Activated CD4-positive, alpha-beta T cell treated with anti-CD3 and anti-CD28 coated beads for 24 hours (primary cell): ENCODE measurements at places on chromosomes 12 and 14.

DNA sequence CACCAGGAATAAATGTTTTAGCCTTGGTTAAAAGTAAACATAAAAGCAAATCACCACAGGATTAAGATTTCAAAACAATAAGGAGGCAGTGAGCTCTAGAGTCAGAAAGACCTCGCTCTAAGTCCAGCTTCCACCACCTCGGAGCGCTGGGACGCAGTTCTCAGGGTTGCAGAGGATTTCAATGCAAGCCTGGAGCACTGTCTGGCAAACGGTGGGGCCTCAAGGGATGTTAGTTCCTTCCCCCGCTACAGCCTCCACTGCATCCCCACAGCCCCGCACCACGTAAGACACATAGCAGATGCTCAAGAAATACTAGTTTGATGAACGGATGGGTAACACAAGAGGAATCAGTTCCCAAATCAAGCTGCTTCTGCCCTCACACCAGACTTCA is 39.3 kb upstream of the TMCC3 start:
- DNase-seq, result no peak

- DNase-seq, result no peak
These were observed 28.2 kb downstream of the CACNA2D4 start for GRCh38 chr12:1890119-1890703.

GRCh38 chr12:128879898-128880764 is 26.9 kb downstream of the GLT1D1 start:
- DNase-seq, result no peak

GRCh38 chr12:89789862-89790261 is 81.2 kb upstream of the ATP2B1 start:
- no peak for DNase-seq

DNA sequence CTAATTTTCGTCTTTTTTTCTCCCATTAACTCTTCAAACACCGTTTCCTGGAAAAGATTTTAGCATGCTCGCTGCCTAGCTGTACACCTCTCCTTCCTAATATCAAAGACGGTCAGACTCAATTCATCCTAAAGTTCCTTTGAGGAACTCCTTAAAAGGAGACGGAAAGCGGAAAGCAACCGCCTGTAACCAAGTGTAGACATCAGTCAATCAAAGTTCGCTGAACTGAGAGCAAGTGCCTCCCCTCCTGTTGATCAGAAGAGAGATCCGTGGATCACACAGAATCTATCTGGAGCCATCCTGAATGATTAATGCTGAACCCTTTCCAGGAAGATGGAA is 412 bp upstream of the TEP1 start:
- DNase-seq, result no peak

- no peak for DNase-seq
These were observed 97.2 kb upstream of the TMTC1 start for GRCh38 chr12:29880987-29881386.

DNA sequence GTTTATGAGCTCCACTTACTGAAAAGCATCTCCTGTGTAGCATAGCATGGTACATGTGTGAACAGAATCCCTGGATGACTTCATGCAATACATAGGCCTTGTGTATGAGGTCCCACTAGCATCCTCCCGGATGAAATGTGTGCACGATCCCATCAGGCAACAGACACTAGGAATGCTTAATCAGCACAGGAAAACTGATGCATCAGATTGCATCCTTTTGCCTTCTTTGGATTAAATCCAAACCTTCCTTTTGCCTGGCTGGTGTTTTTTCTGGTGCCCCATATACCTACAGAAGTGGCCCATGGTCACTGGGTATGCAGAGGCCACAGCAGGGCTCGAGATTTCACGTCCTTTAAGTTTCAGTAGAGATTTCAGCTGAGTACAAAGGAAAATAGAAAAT is 120.9 kb upstream of the COCH start:
- DNase-seq, result no peak

DNA sequence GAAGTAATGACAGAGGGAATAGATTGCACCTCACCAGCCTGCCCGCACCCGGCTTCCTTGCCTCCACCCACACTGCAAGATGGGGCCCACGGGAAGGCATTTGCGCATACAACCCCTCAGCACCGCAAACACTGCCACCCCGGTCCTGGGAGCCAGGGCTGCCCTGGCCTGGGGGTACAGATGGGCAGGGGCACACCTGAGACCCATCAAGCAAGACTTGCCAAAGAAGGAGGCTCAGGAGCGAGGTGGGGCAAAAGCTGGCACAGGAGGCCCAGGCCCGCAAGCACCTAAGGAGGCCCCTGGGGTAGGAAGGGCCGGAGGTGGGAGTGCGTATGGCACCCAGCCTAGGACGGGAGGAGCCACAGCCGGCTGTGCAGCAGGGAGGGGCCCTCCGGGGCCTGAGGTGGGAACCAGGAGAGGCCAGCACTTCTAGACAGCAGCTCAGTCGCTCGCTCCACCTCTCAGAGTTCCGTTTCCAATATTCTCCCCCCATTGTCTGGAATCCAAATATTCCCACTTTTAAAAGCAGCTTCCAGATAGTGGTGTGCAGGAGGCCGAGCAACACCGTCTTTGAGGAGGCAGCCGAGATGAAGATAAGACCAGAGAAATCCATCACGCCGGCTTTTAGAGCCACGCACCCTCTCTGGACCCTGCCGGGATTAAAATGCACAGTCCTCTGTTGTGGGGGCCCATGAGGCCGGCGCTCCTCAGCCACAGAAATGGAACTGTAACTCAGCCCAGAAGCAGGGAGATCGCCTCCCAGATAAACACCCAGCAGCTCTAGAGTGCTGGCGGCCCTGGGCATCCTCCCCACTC is 12.2 kb upstream of the C14orf180 start:
- no peak for DNase-seq

GRCh38 chr12:116896411-116896924 is 14.3 kb upstream of the FBXW8 start:
- DNase-seq, result no peak

DNA sequence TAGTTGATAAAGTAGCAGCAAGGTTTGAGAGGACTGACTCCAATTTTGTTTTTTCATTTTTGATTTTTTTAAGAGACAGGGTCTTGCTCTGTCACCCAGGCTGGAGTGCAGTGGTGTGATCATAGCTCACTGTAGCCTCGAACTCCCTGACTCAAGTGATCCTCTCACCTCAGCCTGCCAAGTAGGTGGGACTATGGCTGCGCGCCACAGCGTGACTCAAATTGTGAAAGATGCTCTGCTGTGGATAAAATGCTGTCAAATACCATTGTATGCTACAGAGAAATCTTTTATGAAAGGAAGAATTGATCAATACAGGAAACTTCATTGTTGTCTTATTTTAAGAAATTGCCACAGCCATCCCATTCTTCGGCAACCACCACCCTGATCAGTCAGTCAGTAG is 48.3 kb downstream of the SCN8A start:
- DNase-seq, result no peak

DNA sequence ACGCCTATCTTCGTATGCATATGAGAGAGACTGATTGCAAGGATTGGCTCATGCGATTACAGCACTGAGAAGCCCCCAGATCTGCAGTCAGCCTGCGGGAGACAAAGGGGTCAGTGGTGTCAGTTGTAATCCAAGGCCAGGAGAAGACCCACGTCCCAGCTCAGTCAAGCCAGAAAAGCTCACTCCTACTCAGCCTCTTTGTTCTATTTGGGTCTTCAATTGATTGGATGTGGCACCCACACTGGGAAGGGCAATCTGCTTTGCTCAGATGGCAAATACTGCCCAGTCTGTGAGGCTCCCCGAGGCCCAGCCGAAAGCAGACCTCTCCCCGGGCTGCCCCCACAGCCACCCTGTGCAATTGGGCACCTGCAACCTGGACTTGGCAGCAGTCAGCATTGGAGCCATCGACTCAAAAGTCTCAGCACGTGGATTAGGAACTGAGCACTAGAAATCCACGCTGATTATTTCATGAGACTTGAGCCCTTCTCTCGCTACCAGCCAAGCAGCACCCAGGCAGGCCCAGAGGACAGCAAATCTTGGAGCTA is 39.6 kb upstream of the TMEM179 start:
- DNase-seq, result no peak

DNA sequence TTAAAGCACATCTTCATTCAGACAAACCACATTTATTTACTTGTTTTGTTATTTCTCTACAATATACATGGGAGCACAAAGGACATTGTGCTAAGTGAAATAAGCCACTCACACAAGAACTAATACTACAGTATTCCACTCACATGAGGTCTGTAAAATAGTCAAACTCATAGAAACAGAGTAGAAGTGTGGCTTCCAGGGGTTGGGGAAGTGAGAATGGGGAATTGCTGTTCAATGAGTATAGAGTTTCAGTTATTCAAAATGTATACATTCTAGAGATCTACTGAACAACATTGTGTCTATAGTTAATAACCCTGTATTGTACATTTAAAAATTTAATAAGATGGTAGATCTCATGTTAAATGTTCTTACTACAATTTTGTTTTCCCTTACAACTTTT is 88.8 kb downstream of the ATXN7L3B start:
- no peak for DNase-seq

DNA sequence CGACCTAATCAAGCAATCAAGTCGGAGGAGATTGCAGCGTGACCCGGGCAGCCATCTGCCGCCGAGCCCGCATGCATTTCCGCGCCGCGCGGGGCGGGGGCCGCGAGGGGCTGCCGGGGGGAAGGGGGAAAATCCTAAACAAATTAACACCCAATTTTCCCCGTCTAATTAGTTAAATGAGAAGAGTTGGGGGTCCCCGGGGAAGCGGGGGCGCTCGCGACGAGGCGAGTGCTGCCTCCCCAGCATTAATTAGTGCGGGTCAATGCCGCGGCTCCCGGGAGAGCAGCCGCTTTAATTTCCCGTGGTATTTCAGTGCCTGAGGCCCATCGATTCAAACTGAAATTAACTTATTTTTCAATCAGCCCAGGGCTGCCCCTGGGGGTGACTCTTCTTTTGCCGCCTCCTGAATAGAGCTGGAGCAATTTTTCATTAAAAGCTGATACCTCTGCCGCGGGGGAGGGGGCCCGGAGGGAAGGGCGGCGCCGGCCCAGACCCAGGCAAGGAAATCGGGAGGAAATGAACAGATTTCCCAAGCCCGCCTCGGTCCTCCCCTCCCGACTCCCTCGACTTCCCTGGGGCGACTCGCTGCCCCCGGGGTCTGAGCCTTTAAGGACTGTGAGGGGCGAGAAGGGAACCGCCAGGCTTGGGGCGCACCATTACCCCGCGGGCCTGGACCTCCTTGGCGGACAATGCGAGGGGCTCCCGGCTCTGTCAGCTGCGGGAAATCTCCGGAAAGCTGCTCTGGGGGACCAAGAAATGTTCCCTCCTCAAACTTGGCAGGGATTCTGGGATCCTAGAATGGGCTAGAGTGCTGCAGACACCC is 18.9 kb downstream of the VSX2 start:
- DNase-seq, result no peak

- no peak for DNase-seq
These were observed 32.8 kb downstream of the DGLUCY start for GRCh38 chr14:91146661-91147060.

GRCh38 chr14:100645196-100645981 is 58.2 kb upstream of the BEGAIN start:
- DNase-seq, result peak; percentile 91

DNA sequence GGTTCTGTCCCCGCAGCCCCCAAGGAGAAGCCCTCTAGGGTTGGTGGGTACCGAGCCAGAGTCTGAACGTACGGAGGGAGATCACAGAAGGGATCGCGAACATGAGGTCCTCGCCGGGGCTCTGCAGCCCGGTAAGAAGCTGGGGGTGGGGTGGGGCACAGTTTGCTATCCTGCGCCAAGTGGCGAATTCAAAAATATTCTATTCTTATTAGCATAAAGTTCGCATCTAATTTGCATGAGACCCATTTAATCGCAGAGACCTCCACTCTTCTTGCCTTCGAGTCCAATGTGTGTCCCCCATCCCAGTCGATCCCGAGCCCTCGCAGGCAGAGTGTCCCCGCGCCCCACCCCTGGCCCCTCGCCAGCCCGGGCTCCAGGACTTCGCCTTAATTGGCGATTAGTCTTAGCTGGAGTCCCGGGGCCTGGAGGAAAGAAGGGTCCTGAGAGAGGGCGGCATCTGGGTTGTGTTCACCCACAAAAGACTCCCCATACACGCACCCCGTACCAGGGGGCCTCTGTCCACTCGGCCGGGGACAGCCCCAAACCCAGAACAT is 604 bp upstream of the ARHGEF25 start:
- DNase-seq, result no peak

- DNase-seq, result no peak
These were observed 2.1 kb upstream of the BLOC1S1 start for GRCh38 chr12:55713721-55714120.

GRCh38 chr12:93300611-93301021 is 77.1 kb upstream of the NUDT4 start:
- DNase-seq, result no peak

DNA sequence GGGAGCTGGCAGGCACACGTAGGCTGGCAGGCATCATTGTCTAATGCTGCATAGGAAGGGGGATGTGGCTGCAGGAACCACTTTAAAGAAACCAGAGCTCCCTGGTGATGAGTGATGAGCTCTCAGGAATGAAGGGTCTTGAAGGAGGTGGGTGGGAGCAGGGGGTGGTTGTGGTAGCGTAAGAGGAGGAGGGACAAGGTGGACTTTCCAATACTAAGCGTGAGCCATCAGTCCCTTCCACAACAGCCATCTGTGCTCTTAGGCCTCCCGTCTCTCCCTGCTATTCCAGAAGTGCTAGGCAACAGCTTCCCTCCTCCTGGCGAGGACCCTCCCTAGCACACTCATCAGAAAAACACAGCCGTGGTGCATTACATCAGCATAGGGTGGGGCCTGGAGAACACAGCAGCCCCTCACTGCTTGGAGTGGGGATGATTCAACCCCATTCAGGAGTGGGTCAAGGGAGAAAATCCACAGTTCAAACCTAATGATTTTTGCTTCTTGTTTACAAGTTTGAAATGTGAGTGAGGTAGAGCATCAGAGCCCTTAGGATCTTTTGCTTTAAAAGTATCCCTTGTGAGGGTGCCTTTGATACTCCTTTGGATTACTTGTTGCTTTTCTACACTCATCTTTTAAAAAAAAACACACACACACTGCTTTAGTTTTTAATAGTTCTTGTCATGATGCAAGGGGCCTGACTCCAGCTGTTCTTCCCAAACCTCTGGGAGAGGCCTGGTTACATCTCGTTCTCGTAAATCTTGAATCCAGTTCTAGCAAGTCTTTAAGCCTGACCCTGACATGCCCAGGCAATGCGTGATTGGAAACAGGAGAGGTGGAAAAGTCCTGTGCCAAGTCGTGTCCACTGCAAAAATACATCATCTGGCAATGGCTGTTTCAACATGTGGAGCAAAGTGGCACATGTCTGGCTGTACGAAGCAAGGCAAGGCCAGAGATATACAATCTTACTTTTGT is 356.4 kb upstream of the DDHD1 start:
- DNase-seq, result no peak

DNA sequence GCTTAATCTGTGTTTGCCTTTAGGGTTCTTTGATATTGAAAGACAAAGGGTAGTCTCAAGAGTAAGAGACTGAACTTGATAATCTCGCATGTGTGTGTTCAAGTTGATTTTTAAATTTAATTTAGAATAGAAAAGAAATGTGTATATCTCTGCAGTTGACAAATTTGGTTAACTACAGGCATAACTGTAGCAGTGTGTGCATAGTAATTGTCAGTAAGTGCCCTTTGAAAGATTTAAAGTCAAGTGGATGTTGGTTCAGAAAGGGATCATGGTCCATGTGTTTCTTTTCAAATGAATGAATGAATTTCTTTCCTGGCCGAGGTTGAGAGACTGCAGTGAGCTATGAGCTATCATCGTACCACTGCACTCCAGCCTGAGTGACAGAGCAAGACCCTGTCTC is 49.9 kb upstream of the DYRK2 start:
- no peak for DNase-seq
